ENCODE measurements at places on chromosomes 16 and 17.

GRCh38 chr16:70805380-70805779, 4.4 kb upstream of the VAC14 start:
- no peak for DNase-seq

DNA sequence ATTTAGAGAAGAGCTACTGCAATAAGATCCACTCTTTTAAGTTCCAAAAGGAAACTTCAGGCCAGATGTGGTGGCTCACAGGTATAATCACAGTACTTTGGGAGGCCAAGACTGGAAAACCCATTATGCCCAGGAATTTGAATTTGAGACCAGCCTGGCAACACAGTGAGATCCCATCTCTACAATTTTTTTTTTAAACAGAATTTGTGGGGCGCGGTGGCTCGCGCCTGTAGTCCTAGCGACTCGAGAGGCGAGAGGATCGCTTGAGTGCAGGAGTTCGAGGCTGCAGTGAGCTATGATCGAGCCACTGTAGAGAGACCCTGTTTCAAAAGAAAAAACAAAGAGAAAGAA, 793 bp downstream of the COG7 start:
- no peak for DNase-seq

- DNase-seq, result no peak
Measured at GRCh38 chr16:73190688-73191659, 143.0 kb upstream of the ZFHX3 start.

- DNase-seq, result no peak
Measured at GRCh38 chr16:73371584-73372319, 323.8 kb upstream of the ZFHX3 start.
